ENCODE measurements at places on chromosomes 4 and X.
A peak's percentile ranks its signal among the peaks of the same experiment; 100 is the strongest.

DNA sequence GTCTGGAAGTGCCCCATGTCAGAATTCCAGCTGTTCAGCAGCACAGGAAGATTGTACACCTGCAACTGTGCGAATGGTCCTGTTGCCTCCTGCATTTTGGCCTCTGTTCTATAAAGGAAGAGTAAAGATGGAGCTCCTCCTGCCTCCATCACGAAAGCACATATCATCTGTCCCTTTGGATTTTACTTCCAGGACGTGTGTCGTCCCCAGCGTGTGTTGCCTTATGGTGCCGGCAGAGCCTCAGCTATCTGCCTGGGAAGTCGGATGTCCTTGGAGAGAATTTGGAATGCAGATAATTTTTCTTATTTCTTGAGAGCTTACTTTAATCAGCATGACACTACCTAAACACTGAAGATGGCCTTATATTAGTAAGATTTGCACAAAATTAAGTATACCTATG is 97.7 kb downstream of the GATB start:
- no peak for DNase-seq

DNA sequence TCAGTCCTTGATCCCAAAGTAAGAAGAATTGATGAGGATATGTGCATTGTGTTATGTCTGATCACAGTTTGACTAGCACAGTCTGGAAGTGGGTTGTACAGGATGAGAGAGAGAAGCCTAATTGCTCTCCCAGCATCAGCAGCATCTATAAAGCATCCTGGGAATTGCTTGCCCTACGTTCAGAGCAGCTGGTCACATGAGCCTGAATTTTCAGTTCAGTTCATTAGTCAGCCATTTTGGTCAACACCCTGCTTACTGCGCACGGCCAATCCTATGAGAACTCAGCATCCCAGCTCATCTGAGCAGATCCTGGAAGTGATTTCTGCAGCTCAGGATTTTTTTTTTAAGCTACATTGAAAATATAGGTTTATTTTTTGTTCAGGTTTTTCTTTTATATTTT is at the start of gene RUFY3:
TSS of gene RUFY3 (plus strand) at position 218 of the 400 bp plus-strand sequence. CDS start 610 bp downstream, outside the sequence.
- peak; percentile 84 for DNase-seq

DNA sequence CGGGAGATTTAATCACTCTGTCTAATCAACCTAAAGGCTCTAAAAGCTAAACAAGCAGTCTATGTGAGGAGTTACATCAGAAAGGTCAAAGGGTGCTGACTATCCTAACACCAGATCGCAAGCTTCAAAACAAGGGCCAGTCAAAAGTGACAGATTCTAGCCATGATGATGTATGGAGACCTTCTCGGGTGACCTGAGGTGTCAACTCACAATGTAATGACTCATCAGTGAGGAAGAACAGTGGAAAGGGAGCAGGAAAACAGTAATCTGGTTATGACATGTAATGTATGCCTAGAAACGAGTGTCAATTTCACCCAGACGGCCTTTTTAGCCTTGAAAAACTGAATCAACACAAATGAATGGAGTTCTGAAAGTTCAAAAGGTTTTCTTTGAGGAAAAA is 375.3 kb downstream of the IDS start:
- DNase-seq: no peak

DNA sequence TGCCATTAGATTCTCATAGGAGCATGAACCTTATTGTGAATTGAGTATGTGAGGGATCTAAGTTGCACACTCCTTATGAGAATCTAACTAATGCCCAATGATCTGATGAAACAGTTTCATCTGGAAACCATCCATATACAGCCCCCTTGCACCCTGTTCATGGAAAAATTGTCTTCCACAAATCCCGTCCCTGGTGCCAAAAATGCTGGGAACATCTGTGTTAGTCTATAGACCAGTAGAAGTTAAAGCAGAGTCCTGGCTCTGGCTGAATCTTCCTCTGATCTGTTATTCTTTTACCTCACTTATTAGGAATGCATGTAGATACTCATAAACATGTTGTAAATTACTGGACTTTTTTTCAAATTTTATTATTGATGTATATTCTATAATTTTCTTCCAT is 29.2 kb downstream of the SULT1B1 start:
- DNase-seq: peak; percentile 64

DNA sequence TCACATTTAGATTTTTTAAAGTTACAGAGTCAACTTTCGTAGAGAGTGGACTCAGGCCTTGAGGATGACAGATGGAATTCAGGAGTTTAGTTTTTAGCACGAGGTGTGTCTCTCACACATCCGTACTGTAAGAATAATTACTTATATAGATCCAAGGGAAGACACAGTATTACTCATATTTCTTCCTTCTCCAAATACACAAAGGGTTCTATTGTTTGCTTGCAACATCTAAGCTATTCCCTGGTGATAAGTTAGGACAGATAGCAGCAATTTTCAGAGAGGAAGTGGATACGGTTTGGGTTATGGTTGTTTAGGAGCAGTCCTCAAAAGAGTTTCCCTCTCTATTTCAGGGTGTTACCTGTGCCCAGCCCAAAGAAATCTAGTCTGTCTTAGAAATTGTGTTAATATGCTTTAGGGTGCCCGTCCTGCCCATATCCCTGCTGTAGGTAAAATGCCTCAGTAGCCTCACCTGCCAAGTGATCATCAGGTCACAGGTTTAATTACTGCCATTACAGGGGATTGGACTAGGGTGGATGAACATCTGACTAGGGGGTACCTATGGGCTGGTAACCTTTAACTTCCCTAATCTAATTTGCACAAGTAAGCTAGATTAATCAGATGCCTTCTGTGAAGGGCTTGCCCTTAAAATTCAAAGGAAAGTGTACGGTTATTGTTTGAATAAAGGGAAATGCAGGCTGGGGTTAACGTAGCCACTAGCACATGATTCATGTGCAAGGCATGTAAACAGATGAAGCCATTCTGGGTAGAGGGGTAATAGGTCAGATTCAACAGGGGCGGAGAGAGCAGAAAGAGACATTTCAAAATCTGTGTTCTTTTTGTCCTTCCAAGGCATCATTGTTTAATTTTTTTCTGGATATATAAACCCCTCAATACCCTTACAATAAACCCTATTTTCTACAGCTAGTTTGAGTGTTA is 8.7 kb upstream of the PPP3CA start:
- DNase-seq: no peak

- DNase-seq: peak; percentile 58
Measured at GRCh38 chr4:20565075-20565721, 135.1 kb upstream of the PACRGL start.

DNA sequence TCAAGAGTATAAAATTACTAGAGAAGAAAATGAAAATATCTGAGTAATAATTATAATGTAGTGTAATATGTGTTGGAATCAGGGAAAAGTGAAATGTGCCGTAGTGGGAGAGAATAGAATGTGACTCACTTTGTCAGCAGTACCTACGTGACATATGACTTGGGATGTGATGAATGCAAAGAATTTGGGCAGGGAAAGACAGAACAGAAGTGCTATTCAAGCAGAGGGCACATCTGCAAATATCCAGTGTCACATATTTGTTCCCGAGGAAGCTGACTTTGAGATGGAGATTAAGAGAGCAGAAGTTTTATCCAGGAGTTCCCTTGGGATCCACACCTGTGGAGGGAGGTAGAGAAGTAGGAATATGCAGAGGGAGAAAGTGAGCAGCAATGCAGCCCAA is 69.3 kb upstream of the HS3ST1 start:
- DNase-seq: no peak

DNA sequence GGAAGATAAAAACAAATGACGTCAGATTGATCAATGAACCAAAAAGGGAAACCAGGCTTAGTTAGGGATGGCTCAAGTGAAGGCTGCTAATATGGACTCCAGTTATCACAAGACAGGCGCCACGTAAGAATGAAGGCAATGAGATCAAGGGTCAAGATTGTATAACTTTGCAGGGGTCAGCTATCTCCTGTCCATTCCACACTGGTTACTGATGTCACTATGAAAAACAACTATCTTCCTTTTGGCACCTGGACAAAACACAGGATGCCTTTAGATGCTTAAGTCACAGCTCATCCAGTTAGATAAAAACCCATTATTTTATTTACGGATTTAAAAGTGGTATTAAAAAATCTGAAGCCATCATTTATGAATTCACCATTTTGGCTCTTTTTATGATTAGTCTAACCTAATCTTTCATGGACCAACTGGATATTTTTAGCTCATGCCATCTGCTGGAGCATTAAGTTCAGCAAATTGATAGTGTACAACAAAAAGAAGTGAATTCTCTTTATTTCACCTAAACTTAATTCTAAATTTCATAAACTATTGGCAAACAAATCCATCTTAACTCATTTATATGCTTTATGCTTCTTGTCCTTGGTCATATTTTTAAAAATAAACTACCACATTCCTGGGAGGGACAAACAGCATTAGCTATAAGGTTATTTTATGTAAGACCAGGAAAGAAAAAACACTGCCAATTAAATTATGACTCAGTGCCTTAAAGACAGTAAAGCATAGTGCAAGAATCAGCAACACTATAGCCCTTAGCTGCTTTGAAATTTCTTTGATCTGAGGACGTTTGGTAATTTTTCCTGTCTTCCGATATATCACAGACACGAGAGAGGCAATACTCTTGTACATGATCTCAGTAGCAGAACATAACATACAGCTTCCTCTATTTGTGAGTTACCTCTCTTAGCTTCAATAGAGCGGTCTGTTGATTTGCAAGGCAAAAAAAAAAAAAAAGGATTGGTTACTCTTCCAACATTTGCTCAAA is 27.0 kb downstream of the DHX15 start:
- no peak for DNase-seq

- no peak for DNase-seq
Measured at GRCh38 chr4:146029147-146029546, 90.5 kb upstream of the ZNF827 start.
